ENCODE measurements at places on chromosomes 6 and 20.

- DNase-seq = peak; percentile 51
Measured at GRCh38 chr6:30483677-30484279, 5.5 kb upstream of the HLA-E start.

DNA sequence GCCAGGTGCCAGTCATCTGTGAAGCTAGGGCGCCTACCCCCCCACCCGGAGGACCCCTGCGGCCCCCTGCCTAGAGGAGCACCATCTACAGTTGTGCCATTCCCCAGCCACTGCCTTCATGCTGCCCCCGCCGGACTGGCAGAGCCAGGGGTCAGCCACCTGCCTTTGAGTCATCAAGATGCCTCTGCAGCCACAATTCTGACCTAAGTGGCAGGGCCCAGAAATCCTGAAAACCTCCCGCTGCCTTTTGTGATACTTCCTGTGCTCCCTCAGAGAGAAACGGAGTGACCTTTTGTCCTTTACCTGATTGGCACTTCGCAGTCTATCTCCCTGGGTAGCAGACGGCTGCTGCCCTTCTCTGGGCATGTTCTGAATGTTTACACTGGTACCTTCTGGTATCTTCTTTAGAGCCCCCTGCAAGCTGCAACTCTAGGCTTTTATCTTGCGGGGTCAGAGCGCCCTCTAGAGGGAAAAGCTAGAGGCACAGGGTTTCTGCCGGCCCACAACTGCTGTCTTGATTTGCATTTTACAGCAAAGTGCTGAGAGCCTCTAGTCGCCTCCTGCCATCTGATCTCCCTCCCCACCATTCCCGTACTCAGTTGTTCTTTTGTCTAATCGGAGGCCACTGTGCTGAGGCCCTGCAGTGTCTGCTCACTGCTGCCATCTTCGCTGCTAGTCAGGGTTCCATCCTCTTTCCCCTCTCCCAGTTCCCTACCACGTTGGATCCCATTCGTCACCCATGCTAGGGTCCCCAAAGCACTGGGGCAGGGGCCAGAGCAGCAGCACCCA is 26.9 kb downstream of the SPATA2 start:
- DNase-seq = peak; percentile 81

- DNase-seq = no peak
Measured at GRCh38 chr6:1250489-1251197, 61.3 kb upstream of the FOXQ1 start.

DNA sequence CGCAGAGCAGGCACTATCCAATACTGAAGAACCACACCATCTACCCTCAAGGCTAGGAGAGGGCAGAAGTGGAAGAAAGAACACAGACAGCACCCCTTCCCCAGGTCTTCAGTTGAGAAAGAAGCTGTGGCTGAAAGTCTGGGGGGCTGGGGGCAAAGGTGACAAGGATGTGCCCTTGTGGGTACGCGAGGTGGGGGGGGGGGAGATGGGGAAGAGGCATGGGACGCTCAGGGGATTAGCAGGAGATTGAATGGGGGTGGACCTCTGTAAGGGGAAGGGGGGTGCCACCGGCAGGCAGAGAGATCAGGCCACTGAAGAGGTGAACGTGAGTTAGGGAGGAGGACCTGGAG is 1.1 kb downstream of the B4GALT5 start:
- no peak for DNase-seq

DNA sequence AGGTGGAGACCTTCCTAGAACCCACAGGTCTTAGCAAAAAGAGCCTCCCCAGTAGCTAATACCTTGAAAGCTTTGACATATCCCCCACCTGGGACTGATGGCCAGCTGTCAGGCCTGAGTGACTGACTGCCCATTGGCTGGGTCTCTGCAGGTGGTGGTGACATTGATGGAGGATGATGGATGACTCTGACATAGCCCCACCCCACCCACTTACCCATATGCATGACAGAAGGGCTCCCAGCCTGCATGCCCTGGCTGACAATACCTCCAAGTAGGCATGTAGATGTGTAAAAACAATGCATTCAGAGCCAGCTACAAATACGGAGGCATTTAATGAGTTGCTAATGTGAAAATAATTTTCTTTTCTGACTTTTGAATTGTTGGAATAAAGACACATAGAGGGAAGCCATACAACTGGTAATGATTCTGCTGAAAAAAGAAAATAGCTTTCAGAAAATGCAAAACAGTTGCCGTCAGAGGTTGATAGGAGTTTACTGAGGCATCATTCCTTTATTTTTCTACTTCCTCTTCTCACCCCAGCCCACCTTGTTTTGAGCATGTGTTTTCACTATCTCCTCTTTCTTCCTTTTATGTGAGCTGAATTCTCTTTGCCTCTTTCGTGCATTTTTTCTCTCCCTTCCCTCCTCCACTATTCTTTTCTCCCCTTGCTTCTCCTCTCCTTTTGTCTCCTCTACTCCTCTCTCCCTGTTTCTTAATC is 70.6 kb downstream of the OLIG3 start:
- DNase-seq = no peak

DNA sequence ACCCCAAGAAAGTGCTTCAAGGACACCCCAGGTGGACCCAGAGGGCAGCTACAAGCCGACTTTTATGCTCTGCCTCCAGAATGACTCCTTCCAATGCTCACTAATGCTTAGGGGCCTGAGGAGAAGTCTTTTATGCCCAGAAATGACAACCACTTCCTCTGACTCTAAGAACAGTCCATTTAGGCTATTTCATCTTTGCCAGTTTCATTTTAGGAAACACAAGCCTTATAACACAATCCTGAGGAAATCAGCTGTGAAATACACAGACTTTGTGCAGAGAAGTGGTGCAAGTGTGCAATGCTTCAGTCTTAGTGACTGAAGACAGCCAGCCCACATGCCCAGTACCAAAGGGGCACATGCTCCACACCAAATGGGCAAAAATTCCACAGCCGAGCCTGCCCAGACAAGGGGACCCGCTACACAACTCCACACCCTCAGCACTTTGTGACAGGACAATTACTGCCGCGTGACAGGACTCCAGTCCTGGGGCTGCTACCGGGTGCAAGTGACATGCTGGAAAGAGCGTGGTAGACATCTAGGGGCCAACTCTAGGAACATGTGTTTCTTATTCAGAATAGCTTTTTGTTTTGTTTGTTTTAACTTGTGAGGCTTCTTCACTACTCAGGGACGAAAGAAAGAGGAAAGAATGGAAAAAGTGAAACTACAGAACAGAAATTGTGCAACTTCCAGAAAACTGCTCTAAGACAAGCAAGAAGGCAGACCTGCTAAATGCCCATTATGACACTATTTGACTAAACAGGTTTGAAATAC is 28.2 kb upstream of the PLAGL1 start:
- DNase-seq = no peak

DNA sequence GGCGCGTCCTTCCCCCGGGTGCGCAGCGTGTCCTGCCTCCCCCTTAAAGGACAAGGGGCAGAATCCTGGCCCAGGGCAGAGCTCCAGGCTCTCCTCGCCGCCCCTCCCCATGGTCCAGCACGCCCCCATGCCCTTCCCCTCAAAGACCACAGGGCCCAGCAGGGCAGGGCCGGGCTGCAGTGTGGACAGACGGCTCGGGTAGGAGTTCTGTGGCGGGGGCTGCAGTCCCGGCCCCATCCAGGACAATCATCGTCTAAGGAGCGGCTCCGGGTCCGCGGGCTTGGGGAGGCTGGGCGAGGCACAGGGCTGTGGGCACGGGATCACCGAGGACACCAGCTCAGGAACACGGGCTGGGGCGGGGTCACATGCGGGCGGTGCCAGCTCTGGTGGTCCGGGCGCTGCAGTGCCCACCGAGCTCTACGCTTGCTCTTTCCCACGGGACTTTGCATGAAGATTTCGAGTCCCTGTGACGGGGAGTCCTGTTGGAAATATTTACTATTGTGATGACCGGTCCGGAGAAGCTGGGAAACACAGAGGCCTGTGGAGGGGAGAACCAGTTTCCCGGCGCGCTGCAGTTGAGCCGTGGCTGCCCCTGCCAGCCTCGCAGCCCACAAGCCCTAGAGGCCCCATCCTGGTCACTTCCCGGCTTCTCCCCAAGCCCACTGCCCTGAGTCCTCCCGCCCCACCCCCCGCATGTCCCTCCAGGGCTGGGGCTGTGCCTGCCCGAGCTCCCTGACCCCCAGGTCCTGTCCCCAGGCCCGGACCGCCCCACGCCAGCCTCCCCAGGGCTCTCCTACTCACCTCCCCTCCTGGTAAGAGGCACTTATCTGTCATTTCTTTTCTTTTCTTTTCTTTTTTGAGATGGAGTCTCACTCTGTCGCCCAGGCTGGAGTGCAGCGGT is 20.6 kb downstream of the SLC17A9 start:
- DNase-seq = no peak

- peak; percentile 8 for DNase-seq
Measured at GRCh38 chr6:18277237-18278006, 13.1 kb upstream of the DEK start.

DNA sequence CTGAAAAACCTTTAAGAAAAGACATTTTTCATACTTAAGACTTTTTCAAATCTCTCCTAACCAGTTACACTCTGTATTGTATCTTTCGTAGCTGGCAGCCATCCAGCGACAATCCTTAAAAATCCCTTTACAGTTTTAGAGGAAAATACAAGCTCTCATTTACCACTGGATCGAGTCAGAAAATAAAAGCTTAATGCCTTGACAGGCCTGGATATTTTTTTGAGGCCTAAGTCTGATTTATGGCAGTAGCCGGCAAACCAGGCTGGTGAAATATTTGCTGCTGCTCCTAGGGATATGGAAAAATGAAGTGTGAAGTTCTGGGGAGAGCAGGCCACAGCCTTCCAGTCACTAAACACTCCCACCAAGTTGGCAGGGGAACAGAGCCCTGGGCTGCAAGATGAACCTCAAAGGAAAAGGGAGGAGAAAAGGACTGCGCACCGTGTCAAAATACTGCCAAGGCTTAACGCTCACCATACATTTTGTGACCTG is 213.0 kb upstream of the SUPT3H start:
- DNase-seq = no peak

Measured in neural crest cell (in vitro differentiated cells).